AG08395 (cell line): ENCODE measurements at places on chromosomes 1 and 21.

GRCh38 chr1:5304702-5305101 lies 650.3 kb downstream of the AJAP1 start:
- no peak for DNase-seq

- DNase-seq: no peak
Observed at GRCh38 chr1:22959545-22960360, 12.9 kb downstream of the LACTBL1 start.

GRCh38 chr1:98157524-98158313 lies 236.9 kb upstream of the DPYD start:
- DNase-seq: peak; percentile 11

DNA sequence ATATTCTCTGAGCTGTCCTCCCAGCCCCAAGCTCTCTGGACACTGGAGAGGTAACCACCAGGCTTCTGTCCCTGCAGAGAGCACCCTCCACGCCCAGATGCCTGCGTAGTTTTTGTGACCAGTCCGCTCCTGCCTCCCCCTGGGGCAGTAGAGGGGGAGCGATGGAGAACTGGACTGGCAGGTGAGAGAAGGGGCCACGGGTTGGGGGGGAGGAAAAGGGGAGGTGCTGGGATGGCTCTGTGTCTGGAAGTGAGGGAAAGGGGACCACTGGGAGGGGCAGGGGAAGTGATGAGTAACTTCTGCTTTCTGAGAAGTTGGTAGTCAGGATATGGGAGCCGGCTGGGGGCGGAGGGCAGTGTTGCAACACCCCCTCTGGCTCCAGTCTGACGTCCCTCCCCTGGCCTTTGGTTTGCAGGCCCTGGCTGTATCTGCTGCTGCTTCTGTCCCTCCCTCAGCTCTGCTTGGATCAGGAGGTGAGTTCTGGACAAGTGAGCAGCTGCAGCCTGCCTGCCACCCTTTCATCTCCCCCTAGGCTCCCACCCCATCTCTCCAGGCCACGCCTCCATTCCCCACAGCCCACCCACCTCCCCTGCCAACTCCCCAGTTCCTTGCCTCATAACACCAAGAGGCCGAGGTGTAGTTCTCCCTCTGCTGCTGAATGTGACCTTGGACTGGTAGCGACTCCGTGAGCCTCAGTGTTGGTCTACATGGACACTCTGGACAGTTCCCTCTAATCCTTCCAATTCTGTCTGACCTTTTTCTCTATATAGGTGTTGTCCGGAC lies 3.1 kb downstream of the ADAMTSL4 start:
- peak; percentile 89 for DNase-seq

DNA sequence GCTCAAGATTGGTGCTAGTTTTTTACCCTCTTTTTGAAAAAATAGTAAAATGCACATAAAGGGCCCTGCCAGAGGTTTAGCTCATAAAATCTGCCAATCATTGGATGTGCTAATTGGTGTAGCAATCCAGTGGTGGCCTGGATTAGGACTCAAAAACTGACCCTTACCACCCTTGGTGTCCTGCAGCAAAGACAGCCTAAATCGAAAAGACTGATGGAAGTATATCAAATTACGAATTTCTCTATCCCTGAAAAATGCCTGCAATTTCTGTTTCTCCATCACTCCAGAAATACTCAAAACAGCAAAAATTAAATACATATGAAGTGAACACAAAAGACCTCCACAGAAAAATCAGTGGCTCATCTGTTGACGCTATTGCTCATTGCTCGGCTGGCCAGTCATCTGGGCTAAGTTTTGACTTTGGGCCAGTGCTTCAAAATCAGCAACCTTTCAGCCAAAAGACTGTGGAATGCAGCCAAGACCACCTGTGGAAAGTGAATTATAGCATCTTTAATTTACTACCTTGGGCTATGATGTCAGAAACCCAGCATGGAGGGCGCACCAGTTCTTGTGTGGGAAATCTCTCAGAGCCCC lies 30.0 kb downstream of the WLS start:
- peak; percentile 29 for DNase-seq

GRCh38 chr1:241614144-241614543 lies 26.0 kb downstream of the CHML start:
- no peak for DNase-seq

DNA sequence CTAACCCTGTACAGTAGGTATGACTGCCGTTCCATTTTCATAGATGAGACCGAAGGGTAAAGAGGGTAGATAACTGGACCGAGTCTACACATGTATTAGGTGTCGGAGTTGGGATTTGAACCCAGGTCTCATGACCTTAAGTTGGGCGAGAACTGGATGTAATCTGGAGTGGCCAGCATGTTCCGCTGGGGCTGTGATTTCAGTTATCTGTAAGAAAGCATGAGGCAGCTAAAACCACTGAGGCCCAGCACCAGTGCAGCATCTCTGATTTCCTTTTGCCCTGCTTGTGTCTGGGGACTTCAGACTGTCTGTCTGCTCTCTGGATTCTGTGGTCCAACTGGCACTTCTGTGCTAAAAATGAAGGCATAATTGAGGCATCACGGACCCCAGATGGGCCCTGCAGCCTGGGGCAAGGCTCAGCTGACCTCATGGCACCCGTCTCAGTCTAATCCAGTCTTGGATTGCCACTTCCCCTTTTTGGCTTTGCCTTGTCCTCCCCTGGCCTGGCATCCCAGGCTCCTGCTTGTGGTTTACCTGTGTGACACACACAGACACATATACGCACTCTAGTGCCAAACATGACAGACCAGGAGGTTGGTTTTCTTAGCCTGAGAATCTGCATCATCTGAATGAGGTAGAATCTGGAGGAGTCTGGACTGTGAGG lies 180.2 kb downstream of the KIF26B start:
- no peak for DNase-seq

DNA sequence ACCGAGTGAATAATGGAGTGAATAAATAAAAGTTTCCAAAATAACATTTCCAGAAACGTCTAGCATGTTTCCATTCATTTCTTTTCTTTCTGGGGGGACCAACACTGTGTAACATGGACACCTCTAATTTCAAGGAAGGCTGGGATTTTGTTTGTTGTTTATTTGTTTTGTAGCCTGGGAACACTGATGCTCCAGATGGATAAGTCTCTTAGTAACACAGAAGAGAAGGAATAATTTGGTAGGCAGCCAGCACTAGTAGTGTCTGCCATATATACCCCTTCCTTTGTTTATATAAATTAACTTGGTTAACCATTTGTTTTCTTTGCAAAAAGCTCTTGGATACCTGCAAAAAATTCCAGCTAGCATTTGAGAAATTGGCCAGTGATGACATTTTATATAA lies 411.4 kb upstream of the DEPDC1 start:
- no peak for DNase-seq

- DNase-seq: no peak
Observed at GRCh38 chr1:8910914-8911313, 32.4 kb upstream of the ENO1 start.

DNA sequence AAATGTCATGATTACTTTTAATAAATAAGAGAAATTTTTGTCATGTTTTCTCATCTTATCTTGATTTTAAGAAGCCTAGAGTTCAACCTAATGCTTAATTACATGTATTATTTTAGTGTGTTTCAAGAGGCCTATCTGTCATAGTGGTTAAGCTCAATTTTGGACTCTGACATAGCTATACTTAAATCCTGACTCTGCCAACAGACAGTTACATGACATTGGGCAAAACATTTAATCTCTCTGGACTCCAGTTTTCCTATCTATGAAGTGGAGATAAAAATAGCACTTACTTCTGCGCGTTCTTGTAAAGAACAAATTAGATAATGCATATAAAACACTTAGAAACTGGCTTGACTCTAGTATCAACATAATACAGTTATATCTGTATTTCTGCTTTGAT lies 417.8 kb downstream of the MRPL39 start:
- no peak for DNase-seq

- no peak for DNase-seq
Observed at GRCh38 chr1:67771152-67771551, 62.1 kb downstream of the GNG12 start.

- DNase-seq: no peak
Observed at GRCh38 chr1:223394242-223394641, 1.0 kb downstream of the CCDC185 start.

DNA sequence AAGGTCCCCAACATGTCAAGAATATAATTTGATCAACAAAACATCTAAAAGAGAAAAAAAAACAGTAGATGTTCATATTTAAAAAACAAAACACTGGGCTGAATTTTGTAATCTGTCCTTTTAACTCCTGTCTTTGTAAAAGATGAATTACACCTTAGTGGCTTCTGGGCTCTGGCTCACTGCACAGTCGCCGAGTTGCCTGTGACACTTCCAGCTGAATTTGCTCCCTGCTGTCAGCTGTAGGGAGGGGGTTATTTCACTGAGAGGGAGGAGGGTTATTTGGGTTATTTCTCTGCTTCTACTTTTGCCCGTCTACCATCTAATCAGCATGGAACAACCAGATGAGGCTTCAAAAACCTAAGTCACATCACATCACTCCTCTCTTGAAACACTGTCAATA lies 193.0 kb upstream of the ZC3H12A start:
- DNase-seq: no peak

GRCh38 chr1:54998100-54998499 lies 633 bp upstream of the BSND start:
- DNase-seq: no peak

- DNase-seq: no peak
Observed at GRCh38 chr1:6685381-6685780, 16.2 kb downstream of the DNAJC11 start.

DNA sequence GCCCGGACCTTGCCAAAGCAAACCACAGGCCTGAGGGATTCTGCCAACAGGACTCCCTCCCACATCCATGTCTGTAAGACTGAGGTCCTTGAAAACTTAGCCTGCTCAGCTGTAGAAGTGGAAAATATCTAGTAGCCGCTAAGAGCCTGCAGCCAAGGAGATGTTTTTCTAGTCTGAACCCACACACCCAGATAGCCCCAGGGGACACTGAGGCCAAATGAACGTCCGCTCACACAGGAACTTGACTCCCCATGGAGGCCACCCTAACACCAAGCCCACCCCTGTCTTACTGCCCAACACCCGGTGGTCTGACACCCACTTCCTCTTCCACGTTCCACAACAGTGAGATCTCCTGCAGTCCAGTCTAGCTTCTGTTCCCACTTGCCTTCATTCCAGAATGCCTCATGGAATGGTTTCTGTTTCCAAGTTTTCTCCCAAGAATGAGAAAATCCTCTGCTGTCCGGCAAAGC lies 174.8 kb downstream of the PLPP3 start:
- peak; percentile 31 for DNase-seq

DNA sequence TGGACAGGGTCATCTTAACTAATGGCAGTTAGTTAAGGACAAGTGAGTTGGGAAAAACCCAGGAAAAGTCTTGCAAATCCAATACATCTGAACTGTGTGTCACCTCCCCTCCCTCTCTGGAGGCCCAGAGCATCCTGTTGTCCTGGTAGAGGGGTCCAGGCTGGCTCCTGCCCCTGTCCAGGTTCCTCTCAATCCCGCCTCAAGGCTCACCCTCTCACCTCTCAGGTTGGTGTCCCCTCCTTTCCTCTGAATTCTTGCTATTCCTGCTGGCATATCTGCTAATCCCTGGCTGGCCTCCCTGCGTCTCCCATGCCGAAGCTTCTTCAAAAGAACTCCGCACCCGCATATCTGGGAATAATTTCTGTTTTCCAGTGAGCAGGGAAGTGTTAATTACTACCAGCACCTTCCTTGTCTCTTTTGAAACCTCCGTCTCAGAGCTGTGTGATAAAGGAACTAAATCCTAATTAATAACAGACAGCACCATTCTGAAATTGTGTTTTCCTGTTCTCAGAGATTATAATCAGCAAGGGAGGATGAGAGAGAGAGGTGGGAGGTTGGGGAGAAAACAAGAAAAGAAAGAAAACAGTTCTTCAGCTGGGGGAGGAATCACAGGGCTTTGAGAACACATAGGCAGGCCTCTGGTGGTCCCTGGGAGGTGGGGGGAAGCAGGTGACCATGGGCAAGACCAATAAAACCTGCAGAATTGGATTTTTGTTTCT lies 568.0 kb downstream of the PTPRU start:
- DNase-seq: no peak

GRCh38 chr1:85681087-85681486 lies 27.1 kb downstream of the ZNHIT6 start:
- DNase-seq: peak; percentile 42

GRCh38 chr1:228100822-228101613 lies 2.1 kb downstream of the C1orf35 start:
- no peak for DNase-seq

DNA sequence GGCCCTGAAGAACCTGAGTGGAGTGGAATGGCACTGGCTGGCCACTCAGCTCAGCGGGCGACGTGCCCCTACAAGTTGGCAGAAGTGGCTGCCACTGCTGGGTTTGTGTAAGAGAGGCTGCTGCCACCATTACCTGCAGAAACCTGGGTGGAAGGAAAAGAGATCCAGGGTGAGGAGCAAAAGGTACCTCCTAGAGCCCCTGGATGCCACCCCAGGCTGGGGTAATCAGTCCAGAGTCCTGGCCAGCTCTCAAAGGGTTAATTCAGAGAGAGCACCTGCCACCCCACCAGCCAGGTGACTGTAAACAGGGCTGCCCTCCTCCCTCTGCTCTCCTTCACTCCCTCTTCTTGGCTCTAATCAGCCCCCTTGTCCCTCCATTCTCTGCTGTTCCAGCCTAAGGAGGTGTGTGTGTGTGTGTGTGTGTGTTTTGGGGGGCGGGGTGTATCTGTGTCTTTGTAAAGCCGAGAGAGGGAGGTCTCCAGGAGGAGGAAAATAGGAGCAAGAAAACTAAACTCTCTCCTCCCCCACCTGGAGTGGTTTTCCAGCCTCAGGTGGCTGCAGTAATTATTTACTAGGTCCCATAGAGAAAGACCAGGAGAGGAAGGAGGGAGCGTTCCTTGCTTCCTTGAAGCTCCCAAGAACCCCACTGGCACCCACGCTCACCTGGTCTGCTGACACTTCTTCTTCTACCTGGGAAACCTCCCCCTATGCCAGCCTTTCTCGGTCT lies 12.6 kb downstream of the TRIM46 start:
- no peak for DNase-seq

DNA sequence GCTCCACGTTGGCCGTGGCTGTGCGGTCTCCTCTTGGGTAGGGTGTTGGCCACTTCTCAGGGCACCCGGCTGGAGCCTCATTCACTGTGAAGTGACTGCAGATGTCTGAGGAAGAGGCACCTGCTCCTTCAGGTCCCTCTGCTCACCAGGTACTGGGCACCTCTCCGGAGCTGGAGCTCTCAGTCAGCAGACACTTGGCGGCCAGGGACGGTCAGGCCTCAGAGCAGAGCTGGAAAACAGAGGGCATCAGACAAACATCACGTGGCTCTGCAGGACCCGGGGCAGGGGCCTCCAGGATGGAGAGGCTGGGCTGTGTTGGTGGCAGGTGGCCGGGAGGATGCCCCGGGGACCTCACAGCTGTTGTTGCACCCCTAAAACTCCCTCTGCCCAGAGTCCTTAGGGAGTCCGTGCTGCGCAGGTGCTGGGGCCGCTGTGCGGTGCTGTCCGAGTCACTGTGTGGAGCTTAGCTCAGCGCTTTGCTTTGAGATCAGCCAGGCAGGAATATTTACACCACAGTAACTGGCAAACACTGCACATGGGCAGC lies 59.7 kb downstream of the SLX9 start:
- no peak for DNase-seq

DNA sequence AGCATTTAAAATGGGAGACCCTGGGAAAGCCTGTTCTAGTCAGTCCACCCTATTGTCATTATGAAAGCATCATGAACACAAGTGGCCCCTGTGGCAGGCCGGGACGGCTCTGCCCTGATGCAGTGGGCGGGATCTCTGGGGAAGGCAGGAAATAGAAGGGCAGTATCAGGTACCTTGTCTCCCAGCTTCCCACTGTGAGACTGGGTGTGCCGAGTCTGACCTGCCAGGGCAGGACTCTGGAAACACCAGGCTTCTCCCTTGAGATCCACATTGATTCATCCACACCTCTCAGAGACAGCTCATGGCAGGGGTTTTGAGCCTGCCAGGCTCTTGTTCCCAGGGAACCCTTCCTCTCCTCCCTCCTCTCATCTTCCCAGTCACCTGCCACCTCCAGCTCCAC lies 24.5 kb upstream of the GNPAT start:
- DNase-seq: no peak

GRCh38 chr1:164853146-164853545 lies 294.2 kb downstream of the PBX1 start:
- no peak for DNase-seq
